Activated CD4-positive, alpha-beta memory T cell treated with anti-CD3 and anti-CD28 coated beads for 36 hours (primary cell): ENCODE measurements at places on chromosomes 4 and X. TPM values are rescaled to one million over a fixed set of nuclear protein-coding genes. Genes with fewer than 3 reads are reported as not detected.
A peak's percentile ranks its signal among the peaks of the same experiment; 100 is the strongest.

Gene EMCN
- total RNA-seq: not detected

Gene AKAP4
- not detected for total RNA-seq

Gene ZMAT1
- 3.7 TPM for total RNA-seq

Gene ART3
- not detected for total RNA-seq

Gene CXorf49B
- not detected for total RNA-seq

Gene SORCS2
- 0.07 TPM for total RNA-seq

Gene BTK
- total RNA-seq: 0.58 TPM

Gene TEX28
- not detected for total RNA-seq

Gene MXRA5
- total RNA-seq: not detected

Gene SMPX
- not detected for total RNA-seq

DNA sequence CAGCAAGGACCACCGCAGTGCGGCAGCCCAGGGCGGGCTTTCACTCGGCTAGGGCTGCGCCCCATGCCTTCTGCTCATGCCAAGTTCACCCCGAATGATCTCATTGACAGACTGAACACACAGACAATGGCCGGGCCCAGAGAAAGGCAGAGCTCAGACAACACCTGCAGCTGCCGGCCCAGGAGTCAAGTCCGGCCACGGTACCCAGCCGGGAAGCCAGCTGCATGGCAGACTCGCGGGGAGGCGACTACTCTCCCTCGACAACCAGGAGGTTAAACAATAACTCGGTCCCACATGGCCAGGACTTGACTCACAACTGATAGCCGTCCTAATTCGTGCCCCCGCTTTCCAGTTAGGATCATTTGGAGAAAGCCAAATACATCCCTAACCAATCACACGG, 50.4 kb downstream of the ABLIM2 start:
- no peak for DNase-seq

DNA sequence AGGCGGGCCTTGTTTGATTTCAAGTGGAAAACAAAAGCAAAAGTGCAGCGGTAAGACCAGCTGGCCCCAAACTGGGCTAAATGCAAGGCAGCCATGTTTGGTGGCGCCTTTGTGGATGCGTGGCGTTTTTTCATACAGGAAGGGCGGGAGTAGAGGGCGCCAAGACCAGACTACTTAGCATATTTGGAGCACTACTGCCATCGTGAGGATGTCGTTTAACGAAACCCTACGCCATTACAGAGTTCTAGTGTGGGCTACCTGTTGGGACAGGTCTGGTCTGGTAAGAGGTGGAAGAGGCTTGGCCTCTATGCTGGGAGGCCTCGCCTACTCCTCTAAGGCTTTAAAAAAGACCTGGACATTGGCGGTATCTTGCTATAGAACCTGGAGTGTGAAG, 230.7 kb upstream of the STK26 start:
- DNase-seq: no peak

DNA sequence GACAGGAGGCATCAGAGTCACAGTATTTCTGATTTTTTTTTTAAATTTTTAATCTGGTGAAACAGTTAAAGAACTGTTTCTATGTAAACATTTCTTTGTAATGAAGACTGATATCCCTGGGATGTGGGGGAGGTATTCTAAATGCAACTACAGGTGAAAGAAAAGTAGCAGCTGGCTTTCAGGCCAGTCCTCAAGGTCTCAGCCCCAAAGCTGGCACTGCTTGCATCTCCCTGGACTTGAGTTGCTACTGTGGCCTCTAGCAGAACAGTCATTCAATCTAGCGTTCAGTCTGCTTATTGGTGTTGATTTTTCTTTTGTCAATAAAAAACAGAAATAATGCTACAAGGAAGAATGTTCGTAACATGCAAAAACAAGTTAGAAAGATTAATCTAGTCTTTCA, 4.9 kb downstream of the MBNL3 start:
- DNase-seq: no peak

DNA sequence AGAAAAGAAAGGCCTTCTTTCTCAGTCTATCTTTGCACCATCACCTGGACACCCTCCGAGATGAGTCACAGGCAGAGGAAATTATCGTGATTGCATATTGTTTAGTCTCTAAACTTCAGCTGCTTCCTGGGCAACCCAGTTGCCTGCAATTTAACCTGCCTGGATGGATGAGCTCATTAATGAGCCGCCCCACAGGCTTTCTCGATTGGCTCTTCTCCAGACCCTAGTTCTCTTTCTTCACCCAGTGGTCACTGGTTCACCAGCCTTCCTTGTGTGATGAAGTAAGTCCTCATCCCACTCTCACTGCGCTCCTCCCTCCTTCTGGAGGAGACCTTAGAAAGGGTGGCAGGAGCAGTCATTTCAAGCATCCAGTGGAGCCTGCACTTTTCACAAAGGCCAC, 94.4 kb downstream of the SOWAHB start:
- DNase-seq: no peak

GRCh38 chrX:155086202-155086840, 15.0 kb downstream of the BRCC3 start:
- peak; percentile 45 for DNase-seq

GRCh38 chr4:18686338-18687037, 664.9 kb upstream of the LCORL start:
- DNase-seq: no peak

GRCh38 chrX:115906276-115906675, 264.3 kb upstream of the AGTR2 start:
- no peak for DNase-seq

- DNase-seq: peak; percentile 29
Measured at GRCh38 chrX:149916745-149917392, 12.5 kb upstream of the HSFX4 start.

- DNase-seq: no peak
Measured at GRCh38 chrX:35557916-35558315, 240.2 kb upstream of the MAGEB16 start.

GRCh38 chr4:140108713-140109230, 45.2 kb downstream of the MAML3 start:
- no peak for DNase-seq

DNA sequence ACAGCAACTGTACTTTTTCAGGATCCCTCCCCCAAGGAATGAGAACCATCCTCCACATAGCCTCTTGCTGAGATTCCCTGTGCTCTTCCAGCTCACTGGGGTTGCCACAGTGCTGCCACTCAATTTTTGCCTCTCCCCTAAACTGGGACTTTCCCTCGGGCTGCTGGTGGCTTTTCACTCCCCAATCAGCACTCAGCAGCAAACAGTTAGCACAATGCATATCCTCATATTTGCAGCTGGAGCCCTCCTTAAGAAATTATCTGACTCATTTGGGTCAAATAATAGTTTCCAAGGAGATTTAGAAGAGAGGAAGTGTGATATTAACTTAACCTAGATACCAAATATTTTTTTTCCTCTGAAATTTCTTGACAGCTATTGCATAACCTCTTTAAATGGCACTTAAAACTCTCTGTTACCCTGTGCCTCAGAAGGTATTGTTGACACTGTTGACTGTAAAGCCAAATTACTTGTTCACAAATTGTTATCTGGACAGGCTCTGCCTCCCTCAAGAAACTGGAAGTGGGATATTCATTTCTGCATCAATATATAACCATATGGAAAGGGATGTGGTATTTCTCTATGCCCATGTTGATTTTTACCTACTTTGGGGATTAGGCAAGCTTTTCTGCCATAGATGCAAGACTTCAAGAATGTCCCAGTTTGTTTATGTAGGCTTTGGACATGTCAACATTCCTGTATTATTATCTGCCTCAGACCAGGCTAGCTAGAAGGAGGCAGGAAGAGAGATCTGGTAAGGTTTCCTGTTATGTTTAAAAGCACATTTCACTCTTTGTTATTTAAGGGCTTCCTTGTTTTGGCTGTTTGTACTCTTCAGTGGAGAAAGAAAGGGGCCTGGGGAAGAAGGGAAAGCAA, 58.0 kb downstream of the SEPTIN11 start:
- peak; percentile 51 for DNase-seq

- DNase-seq: no peak
Measured at GRCh38 chr4:95363966-95364365, 184.8 kb downstream of the UNC5C start.
